ENCODE measurements at places on chromosomes 5 and 9.

- no peak for DNase-seq
Observed at GRCh38 chr9:99474186-99474585, 252.1 kb downstream of the SEC61B start.

GRCh38 chr5:31890046-31890445, 251.1 kb downstream of the PDZD2 start:
- DNase-seq = no peak

- DNase-seq = no peak
Observed at GRCh38 chr9:136928591-136928990, 15.9 kb downstream of the FBXW5 start.

- no peak for DNase-seq
Observed at GRCh38 chr5:164581889-164582288, 1076.5 kb downstream of the MAT2B start.

- DNase-seq = no peak
Observed at GRCh38 chr5:41835645-41836044, 34.6 kb downstream of the OXCT1 start.

- DNase-seq = no peak
Observed at GRCh38 chr9:126523611-126524111, 90.1 kb upstream of the LMX1B start.

DNA sequence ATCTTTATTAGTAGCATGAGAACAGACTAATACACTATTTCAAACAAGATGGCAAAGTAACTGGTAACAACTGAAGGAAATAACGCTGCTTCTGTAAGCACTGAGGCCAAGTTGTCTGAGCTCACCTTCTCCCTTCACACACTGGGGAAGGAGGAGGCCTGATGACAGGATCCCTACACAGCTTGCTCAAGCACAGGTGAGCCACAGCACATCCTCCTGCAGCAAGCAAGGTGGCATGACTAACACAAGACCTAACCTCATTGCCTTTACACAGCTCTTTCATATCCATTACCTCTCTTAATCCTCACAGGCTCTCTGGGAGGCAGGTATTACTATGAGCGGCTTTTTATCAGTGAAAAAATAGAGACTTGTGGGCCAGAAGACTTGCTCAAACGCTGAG, 83.3 kb downstream of the ARL15 start:
- no peak for DNase-seq

DNA sequence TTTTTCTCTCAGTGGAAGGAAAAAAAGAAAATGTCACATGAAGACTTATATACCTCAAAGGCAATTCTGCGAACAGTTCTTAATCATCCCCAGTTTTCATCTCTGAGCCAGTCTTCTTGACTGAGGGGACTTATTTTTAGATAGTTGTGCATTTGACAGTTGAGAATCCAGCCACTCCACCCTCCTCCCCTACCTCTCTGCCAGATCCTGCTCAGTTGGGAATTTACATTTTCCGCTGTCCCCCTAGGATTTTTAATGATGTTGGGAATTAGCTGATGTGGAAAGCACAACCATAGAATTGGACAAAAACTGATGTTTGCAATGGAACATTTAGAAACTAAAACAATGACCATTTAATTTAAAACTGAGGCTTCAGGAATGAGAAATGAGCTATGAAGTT, 194.3 kb upstream of the PIK3R1 start:
- DNase-seq = no peak

- DNase-seq = no peak
Observed at GRCh38 chr5:158198636-158199035, 339.7 kb upstream of the CLINT1 start.

DNA sequence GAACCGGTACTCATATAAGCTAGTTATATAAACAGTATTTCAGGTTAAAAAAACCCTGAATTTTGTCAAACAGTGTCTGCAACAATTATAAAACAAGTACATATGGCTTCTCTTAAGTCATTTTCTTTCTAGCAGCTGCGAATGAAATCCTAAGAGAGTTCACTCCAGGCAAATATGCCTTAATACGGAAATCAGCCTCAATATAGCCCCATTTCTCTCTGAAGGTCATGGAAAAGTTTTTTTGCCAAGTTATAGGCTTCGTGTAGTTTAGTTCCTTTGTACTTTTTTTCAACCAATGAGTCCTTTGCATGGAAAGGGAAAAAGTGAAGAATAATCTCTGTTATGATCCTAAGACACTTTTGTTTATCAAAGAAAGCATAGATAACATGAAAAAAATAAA, 848.0 kb upstream of the ACO1 start:
- no peak for DNase-seq

- DNase-seq = no peak
Observed at GRCh38 chr5:77255617-77256016, 45.1 kb downstream of the PDE8B start.

- DNase-seq = no peak
Observed at GRCh38 chr9:18806232-18807080, 226.6 kb downstream of the SAXO1 start.

DNA sequence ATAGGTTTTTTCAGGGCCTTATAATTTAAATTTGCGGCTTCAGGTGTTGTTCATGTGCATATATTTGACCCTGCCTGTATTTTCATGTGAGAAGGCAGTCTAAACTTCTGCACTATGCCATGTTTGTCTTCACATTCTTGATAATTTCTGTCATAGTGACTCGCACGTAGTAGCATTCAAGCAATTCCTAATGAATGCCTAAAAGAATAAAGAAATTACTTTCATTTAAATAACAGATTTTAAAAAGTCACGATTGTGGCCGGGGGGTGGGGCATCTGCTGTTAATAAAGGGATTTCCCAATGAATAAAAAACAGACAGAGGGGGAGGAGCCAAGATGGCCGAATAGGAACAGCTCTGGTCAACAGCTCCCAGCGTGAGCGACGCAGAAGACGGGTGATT, 318.0 kb downstream of the ADAMTS6 start:
- DNase-seq = no peak

- no peak for DNase-seq
Observed at GRCh38 chr5:8884029-8884428, 661.8 kb downstream of the SEMA5A start.

GRCh38 chr5:126680191-126680817, 79.6 kb downstream of the PHAX start:
- no peak for DNase-seq
